ENCODE measurements at places on chromosomes 12 and 14.

DNA sequence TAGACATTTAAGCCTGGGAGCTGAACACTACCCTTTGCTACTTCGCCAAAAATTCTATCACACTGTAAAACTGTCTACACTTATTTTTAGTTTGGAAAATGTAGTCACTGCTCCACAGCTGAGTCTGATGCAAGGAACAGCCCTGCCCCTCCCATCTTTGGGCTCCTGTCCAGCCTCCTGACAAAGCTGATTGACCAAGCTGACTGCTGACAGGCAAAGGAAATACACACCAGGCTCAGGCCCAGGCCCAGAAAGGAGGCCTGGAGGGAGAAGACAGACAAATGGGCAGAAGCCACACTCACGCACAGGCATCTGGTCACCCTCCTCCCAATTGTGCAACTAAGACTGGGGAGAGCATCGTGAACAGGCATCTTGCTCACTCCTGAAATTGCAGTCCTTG, 55.3 kb downstream of the ISCA2 start:
- DNase-seq, result no peak

- DNase-seq, result no peak
These were observed 26.8 kb downstream of the EMP1 start for GRCh38 chr12:13223179-13223804.

GRCh38 chr14:59360923-59361794, 104.0 kb downstream of the GPR135 start:
- no peak for DNase-seq

- DNase-seq, result peak; percentile 74
These were observed 102.8 kb upstream of the BCAT1 start for GRCh38 chr12:25051656-25052195.

- no peak for DNase-seq
These were observed 22.6 kb upstream of the PAPOLA start for GRCh38 chr14:96479435-96480146.

DNA sequence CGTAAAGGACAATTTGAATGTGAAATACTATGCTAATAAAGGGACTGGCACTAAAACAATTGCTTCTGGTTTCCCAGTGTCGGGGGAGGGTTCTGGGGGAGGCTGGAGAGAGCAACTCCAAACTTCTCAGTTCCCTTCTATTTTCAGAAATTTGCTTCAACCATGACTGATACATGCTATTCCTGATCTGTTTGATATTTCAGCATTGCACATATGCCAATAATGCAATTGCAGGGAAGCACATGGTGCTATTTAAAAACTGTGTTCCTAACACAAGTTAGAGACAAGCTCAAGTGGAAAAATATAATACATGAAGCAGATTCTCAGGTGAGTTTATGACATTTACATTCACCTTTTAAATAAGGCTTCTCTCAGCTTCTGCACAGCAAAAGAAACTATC, 188.9 kb downstream of the RIMBP2 start:
- no peak for DNase-seq

- no peak for DNase-seq
These were observed 386.8 kb downstream of the TMEM121 start for GRCh38 chr14:105913221-105913620.

All from T-helper 2 cell treated with Interferon-gamma antibody and Interleukin-4, amounts not matched to agents 5 μg/mL and 100 μg/mL, for 36 hours (primary cell).